ENCODE measurements at places on chromosomes 12 and 14. TPM values are rescaled to one million over a fixed set of nuclear protein-coding genes. Genes with fewer than 3 reads are reported as not detected.

- no peaks in the 10 kb centered on the region for H3K27me3 ChIP-seq
- no peak for DNase-seq
- H3K27ac ChIP-seq = no peak overlapping the region
- peaks cover 10% of the 10 kb centered on the region for H3K4me1 ChIP-seq
- no peaks in the 10 kb centered on the region for H3K36me3 ChIP-seq
- no peak overlapping the region for H3K4me3 ChIP-seq
Observed at GRCh38 chr14:73272393-73272792, 35.1 kb downstream of the PAPLN start.

The SVOP gene
- total RNA-seq = not detected

DNA sequence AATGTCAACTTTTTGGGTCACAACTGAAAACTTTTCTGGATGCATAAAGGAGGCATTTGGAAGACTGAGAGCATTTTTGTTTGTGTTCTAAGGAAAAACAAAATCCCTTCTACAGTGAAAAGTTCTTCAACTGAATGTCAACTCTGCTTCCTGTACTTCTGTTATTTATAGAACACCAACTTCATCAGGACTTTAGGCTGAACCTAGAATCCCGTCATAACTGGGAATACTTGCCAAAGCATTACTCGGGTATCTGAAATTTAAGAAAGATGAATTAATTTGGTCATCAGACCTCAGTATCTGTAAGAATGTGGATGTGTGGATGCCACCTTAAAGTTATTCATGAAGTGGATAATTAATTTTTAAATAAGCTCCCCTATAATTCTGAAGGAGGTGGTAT, 73.2 kb downstream of the FERMT2 start:
- no peaks in the 10 kb centered on the region for H3K36me3 ChIP-seq
- DNase-seq = no peak
- H3K4me3 ChIP-seq = no peak overlapping the region
- no peaks in the 10 kb centered on the region for H3K27me3 ChIP-seq

DNA sequence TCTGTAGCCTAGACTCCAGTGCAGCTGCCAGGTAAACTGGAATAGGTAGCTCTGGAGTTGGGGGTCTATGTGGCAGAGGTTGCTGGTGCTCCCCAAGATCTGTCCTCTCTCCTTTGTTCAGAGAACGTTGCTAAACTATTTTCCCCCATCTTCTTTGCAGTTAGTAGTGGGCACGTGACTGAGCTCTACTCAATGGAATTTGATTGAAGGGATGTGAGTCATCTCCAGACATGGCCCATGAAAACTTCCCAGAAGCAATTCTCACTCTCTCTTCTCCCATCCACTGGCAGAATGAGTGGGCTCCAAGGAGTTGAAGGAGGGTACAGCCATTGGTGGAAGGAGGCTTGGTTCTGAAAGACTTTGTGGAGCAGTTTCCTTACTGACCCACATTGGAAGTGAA, 44.0 kb downstream of the PAH start:
- H3K27ac ChIP-seq = no peak overlapping the region
- H3K4me3 ChIP-seq = no peak overlapping the region
- no peaks in the 10 kb centered on the region for H3K36me3 ChIP-seq

GRCh38 chr14:38385343-38385742, 129.4 kb upstream of the CLEC14A start:
- H3K4me1 ChIP-seq = no peaks in the 10 kb centered on the region
- no peak overlapping the region for H3K4me3 ChIP-seq
- no peaks in the 10 kb centered on the region for H3K27me3 ChIP-seq
- DNase-seq = no peak
- H3K36me3 ChIP-seq = no peaks in the 10 kb centered on the region

The LIN7A gene
- not detected for total RNA-seq

- no peaks in the 10 kb centered on the region for H3K27me3 ChIP-seq
- peaks cover 4% of the 10 kb centered on the region for H3K4me1 ChIP-seq
- no peak for DNase-seq
- H3K27ac ChIP-seq = no peak overlapping the region
Observed at GRCh38 chr14:72818998-72819397, 74.9 kb downstream of the DPF3 start.

DNA sequence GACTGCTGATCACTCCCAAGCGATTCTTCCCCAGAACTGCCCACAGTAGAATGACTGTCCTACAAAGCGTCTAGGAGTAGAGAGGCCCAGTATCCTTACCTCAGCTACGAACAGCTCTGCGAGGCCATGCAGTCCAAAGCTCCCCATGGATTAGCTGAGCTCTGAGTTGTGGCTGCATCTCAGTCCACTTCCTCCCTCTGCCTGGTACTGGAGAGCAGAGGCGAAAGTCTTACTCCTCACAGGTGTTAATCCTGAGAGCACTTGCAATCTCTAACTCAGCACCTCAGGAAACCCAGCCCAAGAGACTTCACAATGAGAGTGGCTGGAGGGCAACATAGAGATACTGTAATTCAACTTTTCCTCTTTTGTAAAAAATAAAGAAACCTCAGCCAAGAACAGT, 493.1 kb downstream of the BCAT1 start:
- H3K27ac ChIP-seq = no peak overlapping the region
- H3K27me3 ChIP-seq = no peaks in the 10 kb centered on the region
- no peaks in the 10 kb centered on the region for H3K4me1 ChIP-seq
- H3K4me3 ChIP-seq = no peak overlapping the region
- H3K36me3 ChIP-seq = no peaks in the 10 kb centered on the region

The DUSP16 gene
- total RNA-seq = 21.8 TPM
